ENCODE measurements at places on chromosomes 1 and 21. TPM values are rescaled to one million over a fixed set of nuclear protein-coding genes. Genes with fewer than 3 reads are reported as not detected.
A peak's percentile ranks its signal among the peaks of the same experiment; 100 is the strongest.

The COL8A2 gene
- total RNA-seq, result 1.7 TPM

The ANKRD35 gene
- total RNA-seq, result 0.12 TPM

The ARID4B gene
- total RNA-seq, result 17.0 TPM

The OR2T35 gene
- total RNA-seq, result not detected

DNA sequence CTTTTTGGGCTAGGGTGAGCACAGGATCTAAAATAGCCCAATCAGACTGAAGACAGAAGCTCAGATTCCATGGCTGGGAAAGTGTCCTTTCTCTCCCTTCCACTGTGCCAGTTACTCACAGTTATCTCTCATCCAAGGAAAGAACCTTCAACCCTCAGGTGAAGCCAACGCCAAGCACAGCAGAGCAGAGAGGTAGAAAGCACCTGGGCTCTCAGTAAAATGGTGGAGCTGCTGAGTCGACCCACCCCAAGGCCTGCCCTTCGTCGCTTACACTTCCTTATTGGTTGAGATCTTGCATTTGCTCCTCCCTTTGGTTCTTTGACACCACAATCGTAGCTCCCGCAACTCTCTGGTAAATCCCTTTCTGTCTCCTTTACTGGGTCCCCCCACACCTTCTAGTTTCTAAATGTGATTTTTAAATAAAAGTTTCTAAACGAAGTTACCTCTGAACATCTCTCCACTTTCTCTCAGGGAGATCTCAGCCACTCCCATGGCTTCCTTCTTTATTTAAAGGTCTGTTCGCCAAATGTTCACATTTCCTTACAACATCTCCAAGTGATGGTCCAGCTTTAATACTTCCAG is 27.5 kb upstream of the SLC30A1 start:
- no peak for DNase-seq

GRCh38 chr1:110387048-110387754 is 3.6 kb downstream of the SLC16A4 start:
- no peak for DNase-seq

The MTARC1 gene
- 0.59 TPM for total RNA-seq

- DNase-seq, result no peak
These were observed 53.5 kb upstream of the CD34 start for GRCh38 chr1:207964195-207964966.

- DNase-seq, result no peak
These were observed 5.8 kb downstream of the AGRN start for GRCh38 chr1:1025730-1026129.

- no peak for DNase-seq
These were observed 60.4 kb upstream of the C1orf53 start for GRCh38 chr1:197841883-197842553.

The CLCA1 gene
- not detected for total RNA-seq

The KCND3 gene
- total RNA-seq, result not detected

DNA sequence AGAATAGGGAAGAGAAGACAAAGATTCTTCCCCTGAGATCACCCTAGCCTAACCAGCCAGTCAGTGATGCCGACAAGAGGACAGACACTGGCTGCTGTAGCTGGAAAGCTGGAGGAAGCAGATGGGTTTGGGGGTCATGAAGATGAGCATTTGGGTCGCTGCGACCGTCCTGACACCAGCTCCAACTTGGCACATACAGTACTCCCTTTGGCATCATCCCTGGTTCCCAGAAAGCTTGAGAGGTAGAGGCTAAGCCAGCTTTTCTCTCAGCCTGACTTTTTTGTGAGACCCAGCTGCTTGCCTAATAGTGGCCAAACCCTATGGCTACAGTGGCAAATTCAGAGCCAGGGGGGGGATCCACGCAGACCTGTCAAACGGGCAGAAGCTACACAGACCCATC is 43.0 kb upstream of the IKBKE start:
- DNase-seq, result no peak

GRCh38 chr1:29094433-29094832 is 29.3 kb downstream of the TMEM200B start:
- DNase-seq, result peak; percentile 61

DNA sequence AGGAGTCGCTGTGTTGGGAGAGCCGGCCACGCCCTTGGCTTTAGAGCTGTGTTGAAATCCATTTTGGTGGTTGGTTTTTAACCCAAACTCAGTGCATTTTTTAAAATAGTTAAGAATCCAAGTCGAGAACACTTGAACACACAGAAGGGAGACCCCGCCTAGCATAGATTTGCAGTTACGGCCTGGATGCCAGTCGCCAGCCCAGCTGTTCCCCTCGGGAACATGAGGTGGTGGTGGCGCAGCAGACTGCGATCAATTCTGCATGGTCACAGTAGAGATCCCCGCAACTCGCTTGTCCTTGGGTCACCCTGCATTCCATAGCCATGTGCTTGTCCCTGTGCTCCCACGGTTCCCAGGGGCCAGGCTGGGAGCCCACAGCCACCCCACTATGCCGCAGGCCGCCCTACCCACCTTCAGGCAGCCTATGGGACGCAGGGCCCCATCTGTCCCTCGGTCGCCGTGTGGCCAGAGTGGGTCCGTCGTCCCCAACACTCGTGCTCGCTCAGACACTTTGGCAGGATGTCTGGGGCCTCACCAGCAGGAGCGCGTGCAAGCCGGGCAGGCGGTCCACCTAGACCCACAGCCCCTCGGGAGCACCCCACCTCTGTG is 4.7 kb downstream of the C1orf35 start:
- no peak for DNase-seq

The CFHR4 gene
- total RNA-seq, result not detected

GRCh38 chr21:31335957-31336738 is 7.9 kb downstream of the TIAM1 start:
- peak; percentile 84 for DNase-seq

GRCh38 chr1:21703318-21703963 is 34.3 kb upstream of the RAP1GAP start:
- peak; percentile 71 for DNase-seq

GRCh38 chr1:198320759-198321158 is 164.0 kb downstream of the NEK7 start:
- DNase-seq, result no peak

The CADM3 gene
- 0.47 TPM for total RNA-seq

The S100A1 gene
- total RNA-seq, result not detected

DNA sequence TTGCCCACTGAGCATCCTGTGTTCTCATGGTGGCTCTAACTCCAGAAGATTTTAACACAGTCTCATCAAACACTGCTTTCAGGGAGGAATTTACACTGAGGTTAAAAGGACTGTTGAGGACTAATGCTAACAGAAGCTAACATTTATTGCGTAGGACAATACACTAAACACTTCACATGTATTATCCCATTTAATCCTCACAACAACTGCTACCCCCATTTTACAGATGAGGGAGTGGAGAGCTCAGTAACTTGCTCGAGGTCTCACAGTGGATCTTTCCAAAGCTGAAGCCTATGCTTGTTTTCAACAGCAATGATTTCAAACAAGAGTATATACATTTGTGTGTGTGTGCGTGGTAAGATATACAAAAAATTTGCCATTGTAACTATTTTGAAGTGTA is 13.9 kb downstream of the ATF3 start:
- peak; percentile 17 for DNase-seq

DNA sequence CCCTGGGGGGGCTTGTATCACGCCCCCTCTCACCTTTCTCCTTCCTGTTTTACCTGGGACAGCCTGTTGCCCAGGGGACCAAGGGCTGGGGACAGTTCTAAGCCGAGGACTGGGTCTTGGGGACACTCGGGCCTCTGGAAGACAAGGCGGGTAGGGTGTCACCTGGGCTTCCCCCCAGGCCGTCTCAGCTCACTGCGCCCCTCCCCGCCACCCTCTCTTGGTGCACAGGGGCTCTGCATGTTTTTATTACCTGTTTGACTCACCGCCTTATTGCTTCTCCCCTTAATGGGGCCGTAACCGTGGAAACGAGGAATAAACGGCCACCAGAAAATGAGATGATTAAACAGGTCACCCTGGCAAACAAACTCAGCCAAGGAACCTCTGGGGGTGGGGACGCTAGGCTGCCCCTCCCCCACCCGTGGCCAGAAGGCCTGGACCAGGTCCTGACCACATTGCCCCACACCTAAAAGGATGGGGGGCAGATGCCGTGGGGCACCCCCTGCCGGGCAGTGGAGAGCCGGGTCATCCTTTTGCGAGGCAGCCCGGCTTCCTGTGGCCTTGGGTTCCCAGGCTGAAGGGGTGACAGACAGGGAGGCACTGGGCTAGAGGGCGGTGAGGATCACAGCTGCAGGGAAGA is 109.9 kb downstream of the CASZ1 start:
- peak; percentile 89 for DNase-seq

The SPRR2D gene
- total RNA-seq, result not detected

GRCh38 chr1:173392895-173393658 is 84.1 kb upstream of the PRDX6 start:
- DNase-seq, result peak; percentile 87

GRCh38 chr1:209023790-209024189 is 559.7 kb upstream of the CAMK1G start:
- no peak for DNase-seq

DNA sequence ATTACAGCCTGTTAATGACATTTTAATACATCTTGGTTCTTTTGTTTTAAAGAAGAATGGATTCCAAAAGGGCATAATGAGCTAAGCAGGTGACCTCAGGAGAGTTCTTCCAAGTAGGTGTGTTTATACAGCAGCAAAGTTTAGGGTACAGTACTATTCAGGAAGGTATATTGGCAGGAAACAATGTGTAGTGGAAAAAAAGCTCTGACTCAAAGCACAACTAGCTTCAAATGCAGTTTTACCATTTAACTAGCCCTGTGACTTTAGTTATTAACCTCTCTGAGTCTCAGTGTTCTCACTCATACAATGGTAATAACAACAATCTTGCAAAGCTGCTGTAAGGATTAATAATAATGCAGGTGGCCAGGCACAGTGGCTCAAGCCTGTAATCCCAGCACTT is 29.9 kb downstream of the FAF1 start:
- DNase-seq, result peak; percentile 3

The C1orf53 gene
- 20.4 TPM for total RNA-seq

The NTRK1 gene
- not detected for total RNA-seq

DNA sequence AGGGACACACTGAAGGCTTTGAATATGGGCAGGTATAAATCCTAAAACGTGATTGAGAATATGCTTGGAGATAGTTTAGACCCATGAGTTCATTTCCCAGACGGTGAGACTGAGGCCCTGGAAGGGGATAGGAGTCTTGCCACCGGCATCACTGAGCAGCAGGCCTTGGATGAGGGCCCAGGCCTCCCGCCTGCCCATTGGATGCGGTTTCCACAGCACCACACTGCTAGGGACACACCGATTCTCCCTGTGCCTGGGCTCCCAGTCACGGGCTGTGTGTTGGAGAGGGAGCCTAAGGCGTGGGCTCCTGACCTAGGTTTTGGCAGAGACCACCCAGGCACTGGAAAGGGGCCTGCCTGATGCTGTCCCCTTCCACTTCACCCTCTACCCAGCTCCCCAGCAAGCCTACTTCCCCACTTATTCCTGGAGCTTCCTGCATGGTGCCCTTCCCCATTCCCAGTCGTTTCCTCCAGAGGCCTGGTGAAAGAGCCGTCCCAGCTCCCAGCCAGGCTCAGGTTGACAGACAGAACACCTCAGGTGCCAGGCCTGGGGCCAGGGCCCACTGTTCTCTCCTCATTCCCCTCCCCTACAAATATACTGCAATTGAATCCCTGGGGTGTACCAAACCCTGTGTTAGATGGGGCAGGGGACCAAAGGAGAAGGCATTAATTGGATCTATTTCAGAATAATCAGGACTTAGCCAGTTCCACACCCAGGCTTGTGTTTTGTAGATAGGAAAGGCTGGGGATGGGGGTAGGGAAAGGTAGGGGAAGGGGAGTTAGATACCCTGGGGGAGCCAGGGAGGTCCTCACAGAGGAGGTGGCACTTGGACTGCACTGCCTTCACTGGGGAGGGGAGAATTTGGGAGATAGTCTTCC is 3.4 kb downstream of the FOXO6 start:
- no peak for DNase-seq

The XCL2 gene
- not detected for total RNA-seq

The FAM43B gene
- 3.5 TPM for total RNA-seq

The KCNT2 gene
- total RNA-seq, result 1.9 TPM

GRCh38 chr1:174659823-174660222 is 212.1 kb downstream of the GPR52 start:
- DNase-seq, result peak; percentile 56

DNA sequence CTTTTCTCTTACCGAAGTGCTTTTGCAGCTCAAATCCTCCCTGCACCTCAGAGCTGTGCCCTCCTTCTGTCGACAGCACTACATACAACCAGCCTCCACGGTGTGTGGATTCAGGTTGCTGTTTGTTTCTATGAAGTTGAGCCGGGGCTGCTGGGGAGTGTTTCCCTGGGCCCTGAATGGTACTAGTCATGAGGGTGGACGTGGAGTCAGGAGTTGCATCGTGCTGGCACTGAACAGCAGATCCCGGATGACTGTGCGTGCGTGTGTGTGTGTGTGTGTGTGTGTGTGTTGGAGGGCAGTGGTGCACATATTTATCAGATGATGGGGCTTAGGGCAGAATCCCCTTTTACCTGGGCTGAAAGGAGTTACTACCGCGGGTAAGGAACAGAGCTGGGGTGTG is 47.0 kb downstream of the ACTL8 start:
- DNase-seq, result peak; percentile 13

The TMEM54 gene
- 94.8 TPM for total RNA-seq

All from M059J (cell line).